ENCODE measurements at places on chromosomes 3 and 15. TPM values are rescaled to one million over a fixed set of nuclear protein-coding genes. Genes with fewer than 3 reads are reported as not detected.

The MAGEL2 gene
- 0.97 TPM for total RNA-seq

The NEK10 gene
- total RNA-seq, result 0.32 TPM

The TRPC1 gene
- total RNA-seq, result 0.57 TPM

The IMPG2 gene
- total RNA-seq, result 0.19 TPM

The PARP16 gene
- 3.8 TPM for total RNA-seq

DNA sequence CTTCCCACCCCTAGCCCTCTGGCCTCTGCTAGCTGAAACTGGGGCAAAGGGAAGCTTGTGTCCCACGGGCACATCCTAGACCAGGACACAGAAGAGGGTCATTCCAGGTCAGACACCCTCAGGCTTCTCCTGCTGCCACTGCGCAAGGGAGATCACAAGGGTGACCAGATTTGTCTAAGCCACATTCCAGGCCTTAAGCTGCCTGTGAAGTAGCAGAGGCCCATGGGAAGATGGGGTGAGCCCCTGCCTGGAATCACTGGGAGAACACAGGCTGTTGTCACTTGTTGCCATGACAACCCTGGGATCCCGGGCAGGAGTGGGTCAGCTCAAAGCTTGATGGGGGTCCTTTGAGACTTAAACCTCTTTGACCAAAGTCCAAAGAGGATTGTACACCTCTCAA, 10.8 kb downstream of the STRA6 start:
- no peak overlapping the region for H3K4me3 ChIP-seq
- DNase-seq, result peak; percentile 14
- H3K27me3 ChIP-seq, result no peaks in the 10 kb centered on the region
- H3K36me3 ChIP-seq, result no peaks in the 10 kb centered on the region

DNA sequence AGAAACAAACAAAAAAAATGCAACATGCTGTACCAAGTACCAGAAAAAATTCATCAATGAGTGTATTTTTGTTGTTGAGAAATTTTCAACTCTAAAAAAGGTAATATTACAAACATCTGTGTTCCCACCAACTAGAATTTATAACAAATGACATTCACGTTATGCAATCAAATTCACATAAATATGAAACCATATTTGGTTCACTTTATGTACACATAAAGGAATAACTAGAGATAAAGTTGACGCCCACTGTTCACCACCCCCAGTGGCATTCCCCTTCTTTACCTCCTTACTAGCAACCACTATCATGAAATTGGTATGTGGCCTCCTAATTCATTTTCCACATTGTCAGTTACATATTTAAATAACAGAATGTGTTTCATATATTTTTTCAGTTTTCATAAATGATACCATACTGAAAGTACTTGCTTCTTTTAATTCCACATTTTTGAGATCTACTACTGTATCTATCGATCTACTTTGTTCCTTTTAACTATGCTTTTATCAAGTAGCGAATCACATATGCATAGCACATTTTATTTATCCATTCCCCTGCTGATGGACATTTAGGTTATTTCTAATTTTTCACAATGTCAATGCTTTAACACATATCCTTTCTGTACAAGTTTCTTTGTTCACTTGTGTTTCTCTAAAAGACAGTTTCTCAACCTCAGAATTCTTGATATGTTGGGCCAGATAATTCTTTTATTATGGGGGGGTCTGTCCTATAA, 34.5 kb downstream of the TBC1D5 start:
- no peak overlapping the region for H3K27ac ChIP-seq
- H3K27me3 ChIP-seq, result no peaks in the 10 kb centered on the region
- no peak for DNase-seq
- H3K36me3 ChIP-seq, result no peaks in the 10 kb centered on the region

GRCh38 chr3:23439080-23439479, 236.0 kb downstream of the UBE2E2 start:
- no peaks in the 10 kb centered on the region for H3K36me3 ChIP-seq
- H3K27ac ChIP-seq, result no peak overlapping the region

- no peaks in the 10 kb centered on the region for H3K36me3 ChIP-seq
- no peaks in the 10 kb centered on the region for H3K4me1 ChIP-seq
- DNase-seq, result no peak
- no peaks in the 10 kb centered on the region for H3K27me3 ChIP-seq
- no peak overlapping the region for H3K4me3 ChIP-seq
These were observed 85.4 kb downstream of the IGSF11 start for GRCh38 chr3:118949113-118949760.

DNA sequence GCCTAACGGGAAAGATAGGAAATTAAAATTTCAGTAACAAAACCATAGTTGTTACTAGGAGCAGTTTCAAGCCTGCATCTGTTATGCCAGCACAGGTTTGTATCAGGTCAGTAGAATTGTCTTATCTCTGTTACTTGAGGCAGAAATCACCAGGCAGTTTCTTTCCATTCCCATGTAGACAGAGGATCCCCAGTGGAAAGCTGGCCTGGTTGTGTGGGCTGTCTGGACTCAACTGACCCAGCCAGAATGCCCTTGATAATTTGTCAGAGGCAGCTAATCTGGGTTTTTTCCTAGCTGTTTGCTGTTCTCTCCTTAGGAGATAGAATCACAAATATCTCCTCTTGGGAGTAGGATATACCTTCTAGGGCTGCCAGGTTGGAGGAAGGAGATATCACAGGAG, 1044.7 kb downstream of the IGSF11 start:
- H3K27ac ChIP-seq, result no peak overlapping the region
- H3K27me3 ChIP-seq, result no peaks in the 10 kb centered on the region
- H3K4me3 ChIP-seq, result no peak overlapping the region

All from pancreas (tissue), 10 donors.